ENCODE measurements at places on chromosomes 4 and X.

DNA sequence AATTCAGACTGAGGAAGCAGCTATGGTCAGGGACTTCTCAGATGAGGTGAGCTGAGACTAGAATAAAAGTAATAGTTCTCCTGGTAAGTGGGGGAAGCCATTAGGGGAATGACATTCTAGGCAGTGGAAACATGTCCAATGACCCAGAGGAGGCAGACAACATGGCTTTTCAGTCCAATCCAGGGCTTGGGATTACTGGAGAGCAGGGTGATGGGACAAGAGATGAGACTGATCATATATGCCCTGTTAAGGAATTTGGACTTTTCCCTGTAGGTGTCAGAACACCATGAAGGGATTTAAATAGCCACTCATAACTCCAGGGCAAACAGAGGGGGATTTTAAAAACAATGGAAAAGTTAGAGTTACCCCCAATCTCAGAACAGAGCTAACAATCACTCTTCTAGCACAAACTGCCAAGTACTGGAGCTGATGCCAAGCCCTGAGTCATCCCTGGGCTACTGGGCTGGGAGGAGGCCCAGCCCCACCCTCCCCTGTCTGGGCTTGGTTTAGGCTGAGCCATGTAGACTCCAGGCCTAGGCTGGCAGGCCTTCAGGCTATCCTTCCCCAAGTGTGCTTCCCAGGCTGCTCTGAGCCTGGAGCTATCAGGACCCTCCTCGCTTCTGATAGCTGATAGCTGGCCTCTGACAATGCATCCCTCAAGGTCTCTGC, 22.7 kb upstream of the MSN start:
- DNase-seq, result no peak

DNA sequence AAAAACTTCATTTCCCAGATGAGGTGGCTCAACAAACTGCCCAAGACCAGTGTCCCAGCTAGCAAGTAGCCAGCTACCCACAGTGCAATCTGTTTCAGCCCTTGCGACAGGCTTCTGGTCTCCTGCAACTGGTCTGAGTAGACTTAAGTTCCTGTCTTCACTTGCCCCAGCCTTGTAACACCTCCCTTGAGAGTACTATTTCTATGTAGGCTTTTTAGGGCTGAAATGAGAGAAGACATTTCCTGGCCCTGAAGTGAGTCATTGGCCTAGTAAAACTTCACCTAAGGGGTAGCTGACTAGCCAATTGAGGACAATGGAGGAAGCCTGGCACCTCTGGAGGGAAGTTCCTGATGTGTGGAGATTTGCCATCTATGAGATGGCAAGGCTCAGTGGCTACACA, 80.1 kb upstream of the STIM2 start:
- no peak for DNase-seq

DNA sequence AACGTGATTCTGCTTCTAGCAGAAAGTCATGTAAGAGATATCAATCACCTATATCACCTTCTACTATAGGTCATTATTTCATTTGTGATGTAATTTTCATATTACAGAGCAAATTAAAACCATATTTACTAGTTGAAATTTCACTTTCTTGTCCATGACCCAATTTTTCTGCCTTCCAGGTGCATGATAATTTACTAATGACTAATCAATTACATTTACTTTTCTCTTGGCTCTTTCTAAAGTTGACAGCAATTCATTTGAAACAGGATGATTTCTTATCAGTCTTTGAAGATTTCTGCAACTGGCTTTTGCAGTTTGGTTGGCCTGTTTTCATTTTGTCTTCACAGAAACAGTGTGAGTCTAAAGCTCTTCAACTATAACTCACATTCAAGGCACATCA, 81.4 kb downstream of the ZAR1 start:
- no peak for DNase-seq

DNA sequence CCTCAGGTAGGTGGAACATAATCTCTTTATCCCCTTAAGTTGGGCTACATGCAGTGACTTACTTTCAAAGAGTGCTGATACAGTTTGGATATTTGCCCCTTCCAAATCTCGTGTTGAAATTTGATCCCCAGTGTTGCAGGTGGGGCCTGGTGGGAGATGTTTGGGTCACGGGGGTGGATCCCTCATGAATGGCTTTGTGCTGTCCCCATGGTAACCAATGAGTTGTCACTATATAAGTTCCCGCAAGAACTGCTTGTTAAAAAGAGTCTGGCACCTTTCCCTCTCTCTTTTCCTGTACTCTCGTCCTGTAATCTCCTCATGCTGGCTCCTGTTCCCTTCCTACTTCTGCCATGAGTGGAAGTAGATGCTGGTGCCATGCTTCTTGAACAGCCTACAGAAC, 71.3 kb downstream of the GLRA3 start:
- DNase-seq, result no peak

GRCh38 chr4:164977243-164978164, at the start of gene TRIM61:
TRIM61 (minus strand) TSS chr4:164977657; CDS start chr4:164970002, 7,655 bp downstream.
- DNase-seq, result no peak

- no peak for DNase-seq
Measured at GRCh38 chr4:151087467-151087866, 12.0 kb upstream of the RPS3A start.

DNA sequence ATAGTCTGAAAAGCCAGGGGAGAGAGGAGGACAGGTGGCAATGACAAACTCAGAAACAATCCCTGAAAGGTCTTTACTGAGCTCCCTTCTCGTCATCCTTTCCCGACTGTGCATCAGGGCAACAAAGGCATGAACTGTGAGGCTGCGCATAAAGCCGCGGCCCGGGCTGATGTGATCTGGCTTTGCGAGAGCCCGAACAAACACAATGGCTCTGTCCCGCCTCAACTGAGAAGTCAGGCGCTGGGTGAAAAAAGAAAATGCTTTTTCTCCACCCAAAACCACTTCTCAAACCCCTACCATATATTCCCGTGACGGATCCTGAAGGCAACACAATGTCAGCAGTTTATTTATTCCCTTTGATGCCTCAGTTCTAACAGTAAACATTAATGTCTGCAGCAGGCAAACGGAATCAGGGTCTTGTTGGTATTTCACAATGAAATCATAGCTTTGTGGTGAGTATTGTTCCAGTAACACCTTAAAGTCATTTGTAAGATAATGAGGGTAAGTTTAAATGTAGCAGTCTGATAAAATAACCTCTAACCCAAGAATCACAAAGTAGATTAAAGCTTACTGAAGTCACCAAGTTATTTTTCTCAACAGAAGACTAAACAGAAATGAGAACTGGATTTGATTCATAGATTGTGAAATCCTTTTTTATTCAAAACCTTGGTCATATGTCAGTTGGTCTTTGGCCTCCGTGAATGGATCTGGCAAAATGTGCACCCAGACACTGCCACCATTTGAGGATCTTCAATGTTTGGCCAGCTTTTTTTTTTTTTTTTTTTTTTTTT, 67.4 kb downstream of the APBB2 start:
- DNase-seq, result no peak

- no peak for DNase-seq
Measured at GRCh38 chr4:99868126-99868596, 26.1 kb downstream of the LAMTOR3 start.
